ENCODE measurements at places on chromosomes 13 and 19.

- DNase-seq, result no peak
These were observed 2.5 kb downstream of the ZNF552 start for GRCh38 chr19:57812226-57812625.

- DNase-seq, result no peak
These were observed 198.2 kb downstream of the MYO16 start for GRCh38 chr13:108827646-108828045.

DNA sequence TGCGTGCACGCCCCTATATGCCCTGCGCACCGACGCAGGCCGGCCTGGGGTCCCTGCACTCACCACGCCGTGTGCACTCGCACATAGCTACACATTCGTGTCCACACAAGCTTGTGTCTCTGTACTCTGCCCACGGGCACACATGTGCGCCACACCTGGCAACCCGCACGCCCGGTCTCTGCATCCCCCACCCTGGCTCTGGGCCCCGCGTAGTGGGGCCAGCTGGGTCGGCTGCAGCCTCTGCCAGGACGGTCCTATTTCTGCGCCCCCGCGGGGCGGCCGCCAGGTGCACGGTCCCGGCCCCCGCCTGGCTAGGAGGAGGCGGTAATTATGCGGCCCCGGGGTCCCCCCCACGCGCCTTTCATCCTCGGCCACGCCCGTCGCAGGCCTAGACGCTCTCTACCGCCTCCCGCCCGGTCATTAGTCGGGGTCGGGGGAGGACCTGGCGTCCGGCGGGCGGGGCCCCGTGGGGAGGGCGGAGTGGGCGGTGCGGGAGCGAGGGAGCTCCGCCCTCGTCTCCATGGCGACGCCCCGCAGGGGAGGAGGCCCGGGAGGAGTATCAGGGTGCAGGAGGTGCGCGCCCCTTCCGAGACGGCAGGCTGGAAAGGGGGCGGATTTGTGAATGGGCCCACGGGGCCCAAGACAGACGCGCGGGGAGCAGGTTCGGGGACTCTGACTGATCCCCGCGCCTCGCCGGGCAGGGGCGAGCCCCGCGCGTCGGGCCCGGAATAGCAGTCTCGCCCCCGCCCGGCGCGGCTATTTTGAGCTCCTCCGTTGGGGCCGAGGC lies 2.8 kb upstream of the CIRBP start:
- no peak for DNase-seq

DNA sequence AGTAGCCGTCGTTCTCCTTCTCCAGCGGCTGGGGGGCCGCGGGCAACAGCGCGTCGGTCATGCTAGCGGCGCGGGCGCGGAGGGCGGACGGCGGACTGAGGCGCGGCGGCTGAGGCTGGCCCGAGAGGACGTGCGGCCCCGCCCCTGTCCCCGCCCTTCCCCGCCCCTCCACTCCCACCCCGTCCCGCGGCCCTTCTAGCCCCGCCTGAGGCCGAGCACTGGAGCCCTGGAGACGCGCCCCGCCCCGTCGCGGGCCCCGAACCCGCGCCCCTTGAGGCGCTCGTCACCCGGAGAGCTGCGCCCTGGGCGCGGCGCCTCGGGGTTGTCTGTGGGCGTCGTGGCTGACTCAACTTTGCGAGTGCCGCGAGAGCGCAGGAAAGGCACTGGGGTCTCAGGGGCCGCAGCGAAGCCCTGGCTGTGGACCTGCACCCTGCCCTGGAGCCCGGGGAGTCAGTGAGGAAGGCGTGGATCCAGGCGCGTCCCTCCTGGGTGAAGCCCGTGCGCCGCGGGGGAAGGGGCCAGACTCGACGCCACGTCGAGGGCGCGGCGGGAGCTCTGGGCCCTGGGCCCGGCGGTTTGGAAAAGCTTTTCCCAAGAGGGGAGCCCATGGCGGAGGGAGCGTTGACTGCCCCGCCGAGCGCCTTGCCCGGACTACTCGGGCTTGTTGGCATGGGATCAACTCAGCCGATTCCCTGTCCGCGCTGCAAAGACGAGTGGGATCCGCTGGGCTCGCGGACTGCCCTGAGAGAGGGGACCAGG lies at the start of gene RHPN2:
Gene RHPN2, minus strand, starts transcription at position 97 of the 759 bp plus-strand sequence. Its CDS starts 36 bp downstream, at position 61.
- no peak for DNase-seq

DNA sequence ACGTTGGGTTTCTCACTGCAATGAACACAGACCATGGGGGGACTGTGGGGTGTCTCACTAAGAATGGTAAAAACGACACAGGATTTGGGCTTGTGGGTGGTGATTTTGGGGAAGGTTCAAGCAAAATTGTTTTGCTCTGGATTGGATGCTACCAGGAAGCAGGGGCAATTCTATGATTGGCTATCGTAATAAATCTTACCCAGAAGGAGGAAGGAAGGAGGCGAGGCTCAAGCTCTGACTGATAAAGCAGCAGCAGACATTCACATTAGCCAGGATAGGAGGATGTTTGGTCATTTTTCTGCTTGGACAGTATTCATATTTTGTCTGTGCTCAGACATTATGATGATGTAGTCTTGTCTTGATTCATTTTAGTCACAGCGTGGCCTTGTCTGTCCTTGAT lies 1.5 kb downstream of the ZNF576 start:
- no peak for DNase-seq

- no peak for DNase-seq
These were observed 6.8 kb downstream of the ELL start for GRCh38 chr19:18514800-18515682.

DNA sequence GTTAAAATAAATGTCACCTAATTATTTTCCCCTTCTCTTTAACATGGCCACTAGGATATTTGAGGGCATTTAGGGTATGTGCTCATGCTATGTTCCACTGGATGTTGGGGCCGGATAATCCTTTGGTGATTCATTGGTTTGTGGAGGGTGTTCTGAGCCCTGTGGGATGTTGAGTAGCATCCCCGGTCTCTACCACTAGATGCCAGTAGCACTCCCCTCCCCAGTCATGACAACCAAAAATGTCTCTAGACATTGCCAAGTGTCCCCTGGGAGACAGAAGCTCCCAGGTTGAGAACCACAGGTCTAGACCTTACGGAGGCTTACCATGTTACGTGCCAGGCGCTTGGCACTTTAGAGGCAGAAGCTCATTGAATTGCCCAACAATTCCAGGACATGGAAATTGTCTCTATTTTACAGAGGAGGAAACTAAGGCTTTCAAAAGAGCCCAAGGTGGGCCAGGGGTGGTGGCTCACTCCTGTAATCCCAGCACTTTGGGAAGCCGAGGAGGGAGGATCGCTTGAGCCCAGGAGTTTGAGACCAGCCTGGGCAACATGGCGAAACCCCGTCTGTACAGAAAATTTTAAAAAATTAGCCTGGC lies 14.1 kb downstream of the SHANK1 start:
- no peak for DNase-seq

GRCh38 chr13:99895444-99896368 lies 75.9 kb downstream of the ZIC5 start:
- DNase-seq, result no peak

- DNase-seq, result no peak
These were observed 32.2 kb downstream of the TMEM161A start for GRCh38 chr19:19106056-19106551.

DNA sequence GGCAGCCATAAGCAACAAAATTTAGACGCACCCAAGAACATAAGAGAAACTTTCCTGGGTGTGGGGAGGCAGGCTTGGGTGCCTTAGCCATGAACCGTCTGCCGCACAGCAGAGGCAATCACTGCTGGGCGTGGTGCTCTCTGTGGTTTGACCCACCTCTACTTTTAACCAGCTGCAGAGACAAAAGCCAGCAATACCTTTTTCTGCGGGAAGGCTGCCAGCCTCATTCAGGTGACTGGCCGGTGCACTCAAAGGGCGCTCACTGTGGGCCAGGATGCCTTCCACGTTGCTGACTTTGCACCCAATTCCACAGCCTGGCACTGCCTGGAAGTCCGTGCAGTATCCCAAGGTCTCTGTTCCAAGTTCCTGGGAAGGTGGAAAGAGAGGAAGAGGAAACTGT lies 69.1 kb downstream of the ATP7B start:
- DNase-seq, result no peak

Data from NCI-H187 treated with DMSO at 0.1 percent for 48 hours (cell line).